ENCODE measurements at places on chromosomes 2 and 18. TPM values are rescaled to one million over a fixed set of nuclear protein-coding genes. Genes with fewer than 3 reads are reported as not detected.

GRCh38 chr2:177669625-177670330, 277.2 kb downstream of the AGPS start:
- no peak for DNase-seq

DNA sequence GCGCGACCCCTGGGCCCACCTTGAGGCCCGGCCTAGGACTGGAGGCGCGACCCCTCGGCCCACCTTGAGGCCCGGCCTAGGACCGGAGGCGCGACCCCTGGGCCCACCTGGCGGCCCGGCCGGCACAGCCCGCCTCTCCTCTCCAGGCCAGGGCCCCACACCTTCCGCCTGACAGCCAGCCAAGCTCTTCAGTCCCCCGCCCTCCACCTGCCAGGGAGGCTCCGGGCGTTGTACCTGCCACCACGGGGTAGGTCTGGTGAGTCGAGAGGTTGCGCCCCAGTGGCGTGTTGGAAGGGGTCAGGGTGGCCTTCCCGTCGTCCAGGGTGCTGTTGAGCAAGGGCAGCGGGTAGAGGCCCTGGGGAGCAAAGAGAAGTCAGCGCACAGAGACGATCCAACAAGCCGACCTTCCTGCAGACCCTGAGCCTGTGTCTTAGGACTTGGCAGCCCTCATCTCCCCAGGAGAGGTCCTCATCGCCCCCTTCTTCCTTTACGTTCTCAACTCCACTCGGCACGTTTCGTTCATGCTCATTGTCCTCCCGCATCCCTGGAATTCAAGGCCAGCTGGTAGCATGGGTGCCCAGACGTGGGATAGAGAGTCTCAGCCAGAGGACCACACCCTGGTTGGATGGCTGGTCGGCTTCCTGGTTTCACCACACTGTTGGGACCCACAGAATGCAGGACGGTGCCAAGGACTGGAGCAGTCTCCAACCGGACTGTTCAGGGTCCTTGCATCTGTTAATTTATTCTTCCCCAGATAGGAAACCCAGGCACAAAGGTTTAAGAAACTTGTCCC, 42.2 kb downstream of the PAX8 start:
- DNase-seq = no peak

DNA sequence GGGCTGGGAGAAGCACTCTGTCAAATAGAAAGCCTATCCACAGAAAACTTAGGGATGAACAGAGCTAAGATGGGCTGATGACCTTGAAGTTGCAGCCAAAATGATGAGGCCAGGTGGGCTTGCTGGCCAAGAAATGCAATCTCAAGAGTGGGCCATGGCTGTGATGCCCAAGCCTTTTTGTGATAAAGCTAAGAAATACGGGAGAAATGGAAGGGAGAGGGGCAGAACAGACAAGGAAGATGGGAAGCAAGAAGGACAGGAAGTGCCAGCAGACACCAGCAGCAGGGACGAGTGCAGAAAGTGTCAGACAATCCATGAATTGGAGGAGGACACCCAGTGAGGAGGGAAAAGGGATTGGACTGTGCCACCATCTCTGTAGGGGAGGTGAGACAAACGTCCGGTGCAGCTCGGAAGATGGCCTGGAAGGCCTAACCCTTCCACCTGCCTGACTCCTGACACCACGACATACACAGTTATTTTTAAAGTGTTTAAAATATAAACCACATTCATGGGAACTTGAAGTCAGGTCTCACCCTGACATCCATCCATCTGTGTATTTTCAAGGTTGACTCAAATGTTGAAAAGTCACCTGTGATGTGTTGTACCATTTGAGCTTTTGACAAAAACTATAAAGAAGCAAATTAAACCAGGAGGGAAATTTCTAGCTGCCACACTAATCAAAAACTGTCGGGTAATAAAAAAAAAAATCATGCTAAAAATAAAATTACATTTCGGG, 105.5 kb downstream of the BCL2 start:
- DNase-seq = no peak

- no peak for DNase-seq
Observed at GRCh38 chr18:67269206-67269605, 247.3 kb downstream of the DSEL start.

DNA sequence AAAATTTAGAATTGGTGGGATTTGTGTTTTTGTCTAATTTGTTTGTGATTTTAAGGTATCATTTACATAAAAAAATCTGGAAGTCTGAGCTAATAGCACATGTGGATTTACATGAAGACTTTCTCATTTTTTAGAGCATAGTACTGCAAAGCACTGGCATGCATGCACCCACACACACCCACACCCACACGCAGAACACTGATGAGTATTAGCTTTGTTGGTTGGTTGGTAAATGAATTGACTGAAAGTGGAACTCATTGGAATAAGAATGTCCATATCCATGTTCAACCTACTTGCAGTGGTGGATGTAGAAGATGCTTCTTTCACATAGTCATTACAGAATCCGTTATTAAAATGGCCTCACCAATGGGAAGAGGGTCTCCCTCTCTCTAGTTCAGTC, 475.8 kb downstream of the PLCL1 start:
- no peak for DNase-seq

GRCh38 chr18:8675057-8675456, 30.3 kb upstream of the MTCL1 start:
- DNase-seq = no peak

GRCh38 chr2:218285604-218286003, 6.7 kb downstream of the TMBIM1 start:
- no peak for DNase-seq

- peak; percentile 57 for DNase-seq
Observed at GRCh38 chr2:79511320-79511951, 1.4 kb upstream of the CTNNA2 start.

GRCh38 chr18:50199346-50199855, 4.5 kb upstream of the MYO5B start:
- DNase-seq = peak; percentile 64

DNA sequence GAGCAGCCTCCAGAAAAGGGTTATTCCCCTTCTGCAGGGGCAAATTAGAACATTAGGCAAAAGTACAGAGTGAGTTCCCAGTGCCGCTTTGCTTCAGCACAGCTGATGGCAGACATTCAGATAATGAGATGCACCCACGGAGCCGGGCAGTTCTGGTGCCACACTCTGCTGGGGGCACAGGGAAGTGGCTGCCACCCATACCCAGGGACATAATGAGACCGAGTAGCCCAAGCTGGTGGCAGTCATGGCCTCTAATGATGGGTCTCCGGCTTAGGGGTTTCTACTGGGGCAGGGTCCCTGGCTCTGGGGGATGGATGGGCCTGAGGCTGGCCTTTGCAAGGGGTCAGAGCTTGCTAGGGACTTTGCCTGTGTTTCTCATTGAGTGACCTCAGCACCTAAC, 26.2 kb downstream of the GLI2 start:
- DNase-seq = no peak

- peak; percentile 53 for DNase-seq
Observed at GRCh38 chr18:8705238-8705960, at the start of gene MTCL1. Gene MTCL1 (plus strand): TSS chr18:8705556. CDS start chr18:8705661, 105 bp downstream.

DNA sequence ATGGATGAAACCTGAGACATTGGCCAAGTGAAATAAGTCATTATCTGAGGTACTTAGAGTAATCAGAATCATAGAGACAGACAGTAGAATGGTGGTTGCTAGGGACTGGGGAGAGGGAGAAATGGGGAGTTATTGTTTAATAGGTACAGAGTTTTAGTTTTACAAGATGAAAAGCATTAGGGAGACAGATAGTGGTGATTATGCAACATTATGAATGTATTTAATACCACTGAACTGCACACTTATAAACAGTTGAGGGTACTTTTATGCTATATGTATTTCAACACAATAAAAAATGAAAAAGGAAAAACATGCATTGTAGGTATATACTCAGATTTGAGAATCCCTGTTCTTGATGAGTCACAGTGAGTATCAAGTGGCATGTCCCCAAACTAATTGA, 59.7 kb downstream of the EPC2 start:
- DNase-seq = no peak

- DNase-seq = no peak
Observed at GRCh38 chr2:120628248-120628647, 107.4 kb upstream of the GLI2 start.

DNA sequence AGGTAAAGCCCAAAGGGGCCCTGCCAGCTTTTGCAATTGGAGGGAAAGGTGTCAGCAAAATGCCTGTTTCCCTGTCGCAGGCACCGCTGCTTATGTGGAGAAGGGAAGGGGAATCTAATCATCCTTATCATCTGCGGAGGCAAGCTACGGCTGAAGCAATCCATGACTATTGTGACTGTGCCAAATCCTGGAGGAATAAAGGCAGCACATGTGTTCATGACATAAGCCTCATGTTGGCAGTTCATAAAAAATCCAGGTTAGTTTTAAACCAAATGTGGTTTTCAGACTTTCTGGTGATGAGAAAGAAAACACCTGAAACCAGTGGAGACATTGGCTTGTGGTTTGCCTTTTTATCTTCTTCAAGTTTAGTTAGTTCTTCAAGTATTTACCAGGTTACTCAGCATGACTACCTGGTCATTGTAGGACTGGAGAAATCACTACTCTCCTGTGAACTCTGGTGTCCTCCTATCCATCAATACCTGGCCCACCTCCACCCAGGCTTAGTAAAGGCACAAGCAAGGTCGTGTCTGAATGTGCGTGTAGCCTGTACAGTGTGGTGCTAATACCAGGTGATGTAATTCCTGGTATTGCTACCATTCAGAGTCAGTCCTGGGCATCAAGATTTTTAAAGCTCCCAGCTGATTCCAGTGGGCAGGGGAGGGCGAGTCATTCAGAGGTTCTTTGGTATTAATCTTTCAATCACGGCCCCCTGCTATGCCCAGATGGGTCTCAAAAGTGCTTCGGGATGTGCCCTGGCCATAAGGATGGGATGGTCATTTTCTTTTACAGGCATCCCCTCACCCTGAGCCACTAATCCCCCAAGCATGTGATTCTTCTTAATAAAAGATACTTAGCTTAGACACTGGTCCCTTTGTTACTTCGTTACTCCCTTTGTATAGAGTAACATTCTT, 96.8 kb downstream of the TGFA start:
- no peak for DNase-seq

GRCh38 chr2:226330206-226330605, 469.4 kb downstream of the IRS1 start:
- no peak for DNase-seq

DNA sequence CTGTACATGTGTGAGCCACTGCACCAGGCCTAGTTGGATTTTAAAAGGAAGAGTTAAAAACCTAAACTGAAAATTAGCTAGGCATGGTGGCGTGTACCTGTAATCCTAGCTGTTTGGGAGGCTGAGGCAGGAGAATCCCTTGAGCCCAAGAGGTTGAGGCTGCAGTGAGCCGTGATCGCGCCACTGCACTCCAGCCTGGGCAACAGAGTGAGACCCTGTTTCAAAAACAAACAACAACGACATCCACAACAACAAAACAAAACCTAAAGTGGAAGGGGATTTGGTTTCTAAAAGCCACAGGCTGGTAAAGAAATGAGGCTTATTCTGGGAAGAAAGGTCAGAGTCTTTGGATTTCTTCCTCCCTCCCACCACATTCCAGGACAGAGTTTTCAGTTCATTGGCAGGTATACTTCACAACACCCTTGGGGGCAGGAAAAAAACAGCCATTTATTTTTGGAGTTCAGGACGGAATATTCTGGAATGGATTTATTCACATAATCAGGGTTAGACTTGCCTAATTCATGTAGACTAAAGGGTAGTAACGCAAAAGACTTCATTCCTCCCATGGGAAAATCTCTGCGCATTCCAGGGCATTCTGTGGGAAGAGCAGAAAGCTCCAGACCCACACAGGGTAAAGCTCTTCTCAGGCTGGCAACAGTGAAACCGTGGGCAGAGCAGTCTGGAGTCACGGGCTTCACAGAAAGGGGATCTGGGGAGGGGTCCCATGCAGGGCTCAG, 34.9 kb downstream of the TEX44 start:
- peak; percentile 84 for DNase-seq

DNA sequence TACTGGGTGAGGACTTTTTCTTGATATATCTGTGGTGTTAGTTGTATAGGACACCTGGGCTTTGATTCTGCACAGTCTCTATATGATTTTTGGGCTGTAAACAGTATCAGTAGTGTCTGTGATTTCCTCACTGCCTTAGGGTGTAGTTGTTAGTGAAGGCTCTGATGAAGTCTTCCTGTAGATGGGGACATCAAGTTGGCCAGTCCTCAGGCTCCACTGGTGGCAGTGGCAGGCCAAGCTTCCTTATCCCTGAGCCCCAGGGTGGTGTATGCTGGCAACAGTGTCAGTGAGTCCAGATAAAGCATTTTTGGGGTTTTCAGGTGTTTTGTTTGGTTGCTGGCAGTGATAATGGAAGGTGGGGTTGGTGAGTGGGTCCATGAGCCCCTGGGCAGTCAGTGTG, 961.4 kb downstream of the DSC3 start:
- no peak for DNase-seq

The SP110 gene
- 25.8 TPM for total RNA-seq

The HOXD4 gene
- 2.4 TPM for total RNA-seq

The MALL gene
- 19.3 TPM for total RNA-seq

The NGEF gene
- total RNA-seq = 1.2 TPM

The STK25 gene
- 119 TPM for total RNA-seq

The KRTCAP3 gene
- not detected for total RNA-seq

The SERPINB11 gene
- total RNA-seq = 16.6 TPM

The IL18RAP gene
- 5.5 TPM for total RNA-seq

Data from umbilical cord (tissue), 2 donors.